ENCODE measurements at places on chromosomes 7 and 10. TPM values are rescaled to one million over a fixed set of nuclear protein-coding genes. Genes with fewer than 3 reads are reported as not detected.

DNA sequence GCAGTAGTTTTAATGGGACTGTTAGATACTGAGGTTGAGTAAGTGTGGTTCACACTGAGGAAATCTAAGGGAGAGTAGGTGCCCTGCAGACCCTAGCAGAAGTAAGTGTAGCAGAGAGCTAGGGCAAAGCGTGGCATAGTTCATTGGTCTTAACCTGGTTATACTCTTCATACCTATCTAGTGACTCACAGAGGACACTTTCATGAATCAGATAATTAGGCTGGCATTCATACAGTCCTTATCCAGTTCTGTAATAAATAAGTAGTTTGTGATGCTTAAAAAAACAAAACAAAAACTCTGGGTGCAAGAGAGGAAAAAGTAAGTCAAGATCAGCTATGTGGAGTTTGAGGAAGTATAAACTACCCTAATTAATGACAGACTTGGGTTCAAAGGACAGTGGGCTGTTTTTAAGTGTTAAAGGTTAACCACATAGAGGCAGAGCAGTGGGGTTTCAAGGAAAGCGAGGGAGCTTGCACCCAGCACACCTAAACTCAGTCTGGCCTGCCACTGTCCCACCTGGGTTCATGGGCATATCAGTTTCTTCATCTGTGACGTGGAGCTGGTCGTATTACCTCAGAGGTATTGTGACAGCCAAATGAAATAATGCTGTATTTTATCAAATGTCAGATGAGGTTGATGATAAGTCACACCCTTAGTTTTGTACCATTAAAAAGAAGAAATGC is 27.1 kb downstream of the LMTK2 start:
- no peaks in the 10 kb centered on the region for H3K27me3 ChIP-seq
- DNase-seq = no peak
- H3K4me3 ChIP-seq = no peak overlapping the region
- no peaks in the 10 kb centered on the region for H3K36me3 ChIP-seq
- H3K4me1 ChIP-seq = peaks cover 27% of the 10 kb centered on the region
- H3K27ac ChIP-seq = no peak overlapping the region

GRCh38 chr10:22325272-22326144 is 4.6 kb downstream of the BMI1 start:
- peak overlapping the region; percentile 47 for H3K27ac ChIP-seq
- peak; percentile 67 for DNase-seq
- H3K4me3 ChIP-seq = no peak overlapping the region
- peaks cover 13% of the 10 kb centered on the region for H3K36me3 ChIP-seq
- H3K4me1 ChIP-seq = peaks cover 13% of the 10 kb centered on the region

- DNase-seq = peak; percentile 28
- H3K4me3 ChIP-seq = no peak overlapping the region
- no peaks in the 10 kb centered on the region for H3K27me3 ChIP-seq
Observed at GRCh38 chr10:111756217-111757061, 427.1 kb downstream of the GPAM start.

GRCh38 chr10:1664333-1664964 is 72.9 kb downstream of the ADARB2 start:
- H3K27me3 ChIP-seq = no peaks in the 10 kb centered on the region
- no peak overlapping the region for H3K4me3 ChIP-seq
- H3K4me1 ChIP-seq = no peaks in the 10 kb centered on the region

DNA sequence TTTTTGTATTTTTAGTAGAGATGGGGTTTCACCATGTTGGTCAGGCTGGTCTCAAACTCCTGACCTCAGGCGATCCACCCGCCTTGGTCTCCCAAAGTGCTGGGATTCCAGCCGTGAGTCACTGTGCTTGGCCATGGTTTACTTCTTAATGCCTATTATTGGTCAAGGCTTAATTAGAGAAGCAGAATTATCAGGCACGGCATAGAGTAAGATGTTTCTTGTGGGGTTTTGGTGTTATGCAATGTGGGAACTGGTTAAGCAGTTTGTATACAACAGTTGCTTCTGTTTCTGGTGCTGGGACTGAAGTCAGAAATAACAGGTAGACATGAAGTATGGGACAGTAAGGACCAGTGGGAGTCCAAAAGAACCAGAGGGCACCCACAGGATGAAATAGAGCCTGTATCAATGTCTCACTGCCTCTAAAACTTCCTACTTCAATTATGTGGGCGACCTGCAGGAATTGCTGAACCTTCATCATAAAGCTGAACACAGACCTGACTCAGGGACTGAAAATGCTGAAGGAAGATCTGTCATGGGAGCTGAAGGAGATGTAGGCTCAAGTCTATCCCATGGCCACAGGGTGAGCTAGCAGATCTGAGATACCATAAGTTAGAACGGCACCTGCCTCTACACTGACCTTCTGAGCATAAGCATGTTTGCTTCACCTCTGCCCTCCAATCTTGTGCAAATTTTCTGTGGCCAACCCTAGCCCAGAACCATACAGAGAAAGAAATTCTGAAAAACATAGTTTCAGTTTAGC is 38.3 kb upstream of the VCL start:
- H3K4me3 ChIP-seq = no peak overlapping the region
- no peak overlapping the region for H3K27ac ChIP-seq

- H3K4me3 ChIP-seq = no peak overlapping the region
- H3K36me3 ChIP-seq = no peaks in the 10 kb centered on the region
- H3K4me1 ChIP-seq = no peaks in the 10 kb centered on the region
- no peaks in the 10 kb centered on the region for H3K27me3 ChIP-seq
Observed at GRCh38 chr7:24668927-24669635, 88.2 kb downstream of the GSDME start.

- no peaks in the 10 kb centered on the region for H3K27me3 ChIP-seq
- H3K36me3 ChIP-seq = no peaks in the 10 kb centered on the region
- H3K4me1 ChIP-seq = peaks cover 9% of the 10 kb centered on the region
- H3K4me3 ChIP-seq = no peak overlapping the region
Observed at GRCh38 chr10:28139138-28139537, 140.3 kb upstream of the ODAD2 start.

GRCh38 chr7:104267701-104268368 is 60.0 kb upstream of the ORC5 start:
- H3K27ac ChIP-seq = no peak overlapping the region
- H3K27me3 ChIP-seq = no peaks in the 10 kb centered on the region
- H3K36me3 ChIP-seq = no peaks in the 10 kb centered on the region
- no peak for DNase-seq

GRCh38 chr7:43602256-43602655 is 19.3 kb downstream of the STK17A start:
- H3K27me3 ChIP-seq = no peaks in the 10 kb centered on the region
- H3K27ac ChIP-seq = no peak overlapping the region
- no peaks in the 10 kb centered on the region for H3K36me3 ChIP-seq

- no peaks in the 10 kb centered on the region for H3K27me3 ChIP-seq
- H3K4me1 ChIP-seq = peaks cover 6% of the 10 kb centered on the region
- H3K27ac ChIP-seq = peak overlapping the region; percentile 29
- no peak overlapping the region for H3K4me3 ChIP-seq
- DNase-seq = peak; percentile 61
Observed at GRCh38 chr7:29189743-29190201, 4.8 kb upstream of the CHN2 start.

- H3K4me3 ChIP-seq = no peak overlapping the region
- H3K27ac ChIP-seq = no peak overlapping the region
- no peaks in the 10 kb centered on the region for H3K36me3 ChIP-seq
- no peaks in the 10 kb centered on the region for H3K4me1 ChIP-seq
- H3K27me3 ChIP-seq = no peaks in the 10 kb centered on the region
- no peak for DNase-seq
Observed at GRCh38 chr10:29237786-29238185, 51.1 kb upstream of the LYZL1 start.

GRCh38 chr7:2754086-2754485 is 66.1 kb downstream of the AMZ1 start:
- no peak overlapping the region for H3K27ac ChIP-seq
- no peaks in the 10 kb centered on the region for H3K36me3 ChIP-seq
- no peak overlapping the region for H3K4me3 ChIP-seq

DNA sequence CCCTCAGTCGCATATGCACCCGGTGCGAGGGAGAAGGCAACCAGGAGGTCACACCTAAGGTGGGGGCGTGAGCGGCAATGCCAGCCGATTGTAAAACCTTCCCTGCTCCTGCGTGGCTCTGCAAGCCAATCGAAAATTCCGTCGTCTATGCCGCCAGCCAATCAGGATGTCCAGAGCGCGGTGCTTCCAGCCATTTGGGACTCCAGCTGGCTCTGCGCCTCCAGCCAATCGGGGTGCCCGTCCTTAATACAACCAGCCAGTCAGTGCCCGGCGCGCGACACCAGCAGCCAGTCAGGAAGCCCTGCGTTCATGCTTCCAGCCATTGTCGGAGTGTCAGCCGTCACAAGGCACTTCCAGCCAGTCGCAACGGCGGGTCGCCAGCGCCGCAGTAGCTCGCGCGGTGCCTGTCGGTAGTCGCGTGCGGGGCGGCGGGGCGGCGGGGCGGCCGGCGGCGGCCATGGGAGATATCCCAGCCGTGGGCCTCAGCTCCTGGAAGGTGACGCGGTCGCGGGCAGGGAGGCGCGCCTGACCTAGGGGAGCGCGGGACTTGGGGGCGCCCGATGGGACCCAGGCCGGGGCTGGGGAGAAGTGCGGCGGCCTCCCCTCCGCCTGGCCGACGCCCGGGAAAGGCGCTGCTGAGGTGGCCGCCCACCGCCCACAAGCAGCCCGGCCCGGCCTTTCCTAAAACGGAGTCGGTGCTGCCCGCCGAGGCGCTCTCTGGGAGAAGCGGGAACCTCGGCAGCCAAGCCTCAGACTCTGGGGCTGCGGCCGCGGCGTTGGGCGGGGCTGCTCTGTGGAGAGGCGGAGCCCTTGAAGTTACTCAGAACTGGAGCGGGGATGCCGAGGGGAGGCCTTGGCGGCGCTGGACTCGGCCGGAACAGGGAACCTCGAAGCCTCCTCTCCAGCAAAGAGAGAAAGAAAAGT is at the start of gene AKR1E2:
Gene AKR1E2, plus strand, starts transcription at position 340 of the 924 bp plus-strand sequence. Its CDS starts 118 bp downstream, at position 458.
- no peaks in the 10 kb centered on the region for H3K36me3 ChIP-seq
- H3K27me3 ChIP-seq = no peaks in the 10 kb centered on the region
- peak; percentile 81 for DNase-seq
- peak within 1 kb of the TSS; percentile 54 for H3K4me3 ChIP-seq
- H3K27ac ChIP-seq = peak within 1 kb of the TSS; percentile 96
- H3K4me1 ChIP-seq = peaks cover 20% of the 10 kb centered on the region

- no peaks in the 10 kb centered on the region for H3K36me3 ChIP-seq
- no peak overlapping the region for H3K27ac ChIP-seq
- no peak overlapping the region for H3K4me3 ChIP-seq
- no peak for DNase-seq
- no peaks in the 10 kb centered on the region for H3K27me3 ChIP-seq
Observed at GRCh38 chr10:115624448-115624847, 531.3 kb downstream of the ATRNL1 start.

GRCh38 chr7:157785486-157786186 is 448.8 kb downstream of the DNAJB6 start:
- DNase-seq = no peak
- no peaks in the 10 kb centered on the region for H3K36me3 ChIP-seq
- H3K27me3 ChIP-seq = no peaks in the 10 kb centered on the region
- H3K4me1 ChIP-seq = no peaks in the 10 kb centered on the region
- H3K27ac ChIP-seq = no peak overlapping the region

DNA sequence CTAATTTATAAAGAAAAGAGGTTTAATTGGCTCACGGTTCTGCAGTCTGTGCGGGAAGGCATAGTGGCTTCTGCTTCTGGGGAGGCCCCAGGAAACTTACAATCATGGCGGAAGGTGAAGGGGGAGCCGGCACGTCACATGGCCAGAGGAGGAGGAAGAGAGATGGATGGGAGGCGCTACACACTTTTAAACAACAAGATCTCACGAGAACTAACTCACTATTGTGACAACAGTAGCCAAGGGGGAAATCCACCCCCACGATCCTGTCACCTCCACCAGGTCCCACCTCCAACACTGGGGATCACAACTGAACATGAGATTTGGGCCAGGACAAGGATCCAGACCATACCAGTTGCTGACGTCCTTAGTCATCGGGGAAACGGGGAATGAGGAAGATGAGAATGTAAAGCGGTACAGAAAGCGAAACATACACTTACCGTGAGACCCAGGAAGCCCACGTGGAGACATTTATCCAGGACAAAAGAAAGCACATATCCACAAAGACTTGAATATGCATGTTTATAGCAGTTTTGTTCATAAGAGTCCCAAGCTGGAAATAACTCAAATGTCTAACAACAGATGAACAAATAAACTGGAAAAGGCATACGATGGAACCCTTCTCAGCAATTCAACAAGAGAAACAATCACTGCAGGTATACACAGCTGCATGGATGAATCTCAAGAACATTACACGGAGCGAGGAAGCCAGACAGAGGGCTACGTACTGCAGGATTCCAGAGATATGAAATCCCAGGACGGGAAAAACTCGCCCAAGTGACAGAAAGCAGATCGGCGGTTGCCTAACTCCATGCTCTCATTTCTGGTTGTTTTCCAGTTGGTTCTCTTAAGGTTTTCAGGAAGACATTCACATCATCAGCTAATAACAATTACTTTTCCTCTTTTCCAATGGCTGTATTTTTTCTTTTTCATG is 26.2 kb upstream of the INPP5A start:
- H3K4me3 ChIP-seq = no peak overlapping the region
- H3K27ac ChIP-seq = no peak overlapping the region
- DNase-seq = no peak

- no peak overlapping the region for H3K27ac ChIP-seq
- H3K4me3 ChIP-seq = no peak overlapping the region
- DNase-seq = no peak
- H3K4me1 ChIP-seq = no peaks in the 10 kb centered on the region
- no peaks in the 10 kb centered on the region for H3K36me3 ChIP-seq
- H3K27me3 ChIP-seq = no peaks in the 10 kb centered on the region
Observed at GRCh38 chr10:128091636-128092210, 34.5 kb downstream of the MKI67 start.

DNA sequence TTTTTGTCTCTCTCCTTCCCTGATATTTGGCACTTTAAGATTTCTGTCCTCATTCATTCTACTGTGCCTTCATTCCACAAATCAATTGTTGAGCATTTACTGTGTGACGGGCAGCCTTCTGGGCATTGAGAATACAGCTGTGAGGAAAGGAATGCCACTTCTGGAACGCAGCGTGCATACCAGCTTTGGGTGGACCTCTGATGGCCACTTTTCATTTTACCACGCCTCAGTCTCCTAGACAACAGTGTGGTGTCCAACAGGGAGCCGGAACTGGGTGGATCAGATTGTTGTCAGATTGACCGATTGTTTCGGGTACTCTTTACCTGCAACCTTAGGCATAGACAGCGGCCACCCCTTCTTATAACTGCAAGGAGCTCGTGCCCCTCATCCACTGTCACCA is 222.7 kb upstream of the DPP6 start:
- no peaks in the 10 kb centered on the region for H3K27me3 ChIP-seq
- H3K4me1 ChIP-seq = no peaks in the 10 kb centered on the region
- no peak for DNase-seq
- H3K27ac ChIP-seq = no peak overlapping the region
- H3K36me3 ChIP-seq = no peaks in the 10 kb centered on the region

- H3K36me3 ChIP-seq = no peaks in the 10 kb centered on the region
- H3K27ac ChIP-seq = no peak overlapping the region
- DNase-seq = no peak
- no peaks in the 10 kb centered on the region for H3K27me3 ChIP-seq
- no peak overlapping the region for H3K4me3 ChIP-seq
Observed at GRCh38 chr10:96072674-96073073, 29.3 kb downstream of the CCNJ start.

GRCh38 chr7:873367-874002 is 2.9 kb upstream of the GET4 start:
- H3K36me3 ChIP-seq = peaks cover 13% of the 10 kb centered on the region
- H3K27me3 ChIP-seq = no peaks in the 10 kb centered on the region
- no peak overlapping the region for H3K27ac ChIP-seq
- peaks cover 13% of the 10 kb centered on the region for H3K4me1 ChIP-seq
- H3K4me3 ChIP-seq = no peak overlapping the region
- peak; percentile 89 for DNase-seq

Gene PILRA
- 4.5 TPM for total RNA-seq

Gene ABCB1
- 5.9 TPM for total RNA-seq

Gene SGPL1
- total RNA-seq = 40.9 TPM

Gene ZNF485
- 1.5 TPM for total RNA-seq

Gene NODAL
- not detected for total RNA-seq

Gene PLAC9
- total RNA-seq = 15.0 TPM

Gene PNLIPRP3
- not detected for total RNA-seq

Gene CCL24
- not detected for total RNA-seq

Gene PPP1R17
- not detected for total RNA-seq

Gene FAM13C
- total RNA-seq = 14.2 TPM

Gene TFR2
- not detected for total RNA-seq

Data from thyroid gland (tissue), 4 donors.